Stromal cell of bone marrow (primary cell): ENCODE measurements at places on chromosomes 16 and 17.

DNA sequence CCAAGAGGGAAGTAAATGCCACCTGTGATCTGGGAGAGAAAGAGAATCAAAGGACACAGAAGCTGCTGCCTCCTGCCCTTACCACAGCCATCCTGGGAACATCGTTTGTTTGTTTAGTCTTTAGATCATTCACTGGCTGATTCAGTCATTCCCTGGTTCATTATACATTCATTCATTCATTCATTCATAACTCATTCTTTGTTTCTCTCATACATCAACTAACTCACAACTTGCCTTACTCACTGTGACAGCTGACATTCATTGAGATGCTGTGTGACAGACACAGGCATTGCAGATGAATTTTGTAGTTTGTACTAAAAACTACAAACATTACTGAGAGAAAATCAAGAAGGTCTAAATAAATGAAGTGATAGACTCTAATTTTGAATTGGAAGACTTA, 291.0 kb upstream of the TNRC6C start:
- DNase-seq, result no peak

- no peak for DNase-seq
Measured at GRCh38 chr17:66717641-66718058, 117.3 kb upstream of the CACNG5 start.

DNA sequence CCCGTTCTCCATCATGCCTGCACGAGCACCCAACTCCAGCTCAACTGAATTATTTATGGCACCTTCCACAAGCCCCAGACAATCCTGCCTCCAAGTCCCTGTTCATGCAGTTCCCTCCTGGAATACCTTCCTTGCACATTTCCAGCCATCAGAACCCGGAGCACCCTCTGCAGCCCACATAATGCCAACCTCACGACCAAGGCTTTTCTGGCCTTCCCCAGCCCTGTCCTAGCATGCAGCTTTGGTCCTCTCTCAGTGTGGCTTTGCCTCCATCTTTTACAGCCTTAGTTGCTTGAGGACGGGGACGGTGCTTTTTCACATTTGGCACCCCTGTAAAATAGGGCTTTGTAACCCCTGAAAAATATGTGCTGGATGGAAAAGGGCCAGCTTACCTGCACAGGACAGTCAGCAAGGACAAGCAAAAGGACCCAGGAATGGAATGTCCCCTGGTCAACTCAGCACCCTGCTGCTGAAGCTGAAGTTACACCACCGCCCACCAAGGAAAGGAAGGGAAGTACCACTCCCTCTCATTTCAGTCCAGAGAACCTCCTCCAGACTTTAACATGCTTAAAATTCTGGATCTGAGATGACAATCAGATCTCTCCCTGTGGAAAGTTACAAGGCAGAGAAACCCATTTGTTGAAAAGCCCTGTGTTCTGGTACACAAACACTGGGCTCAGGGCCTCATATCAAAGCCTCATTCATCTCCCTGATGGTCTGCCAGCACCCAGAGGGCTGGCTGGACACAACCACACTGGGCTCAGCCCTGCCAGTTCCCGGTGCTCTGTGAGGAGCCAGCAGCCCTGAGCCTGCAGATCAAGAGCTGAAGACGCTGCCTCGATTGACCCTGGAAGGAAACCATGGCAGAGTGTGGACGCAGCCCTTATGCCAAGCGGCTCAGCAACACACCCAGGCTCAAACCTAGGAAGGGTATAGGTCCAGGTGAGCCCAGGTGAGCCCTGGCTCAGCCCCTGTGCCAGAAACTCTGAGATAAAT, 2.9 kb downstream of the SLC39A11 start:
- no peak for DNase-seq

DNA sequence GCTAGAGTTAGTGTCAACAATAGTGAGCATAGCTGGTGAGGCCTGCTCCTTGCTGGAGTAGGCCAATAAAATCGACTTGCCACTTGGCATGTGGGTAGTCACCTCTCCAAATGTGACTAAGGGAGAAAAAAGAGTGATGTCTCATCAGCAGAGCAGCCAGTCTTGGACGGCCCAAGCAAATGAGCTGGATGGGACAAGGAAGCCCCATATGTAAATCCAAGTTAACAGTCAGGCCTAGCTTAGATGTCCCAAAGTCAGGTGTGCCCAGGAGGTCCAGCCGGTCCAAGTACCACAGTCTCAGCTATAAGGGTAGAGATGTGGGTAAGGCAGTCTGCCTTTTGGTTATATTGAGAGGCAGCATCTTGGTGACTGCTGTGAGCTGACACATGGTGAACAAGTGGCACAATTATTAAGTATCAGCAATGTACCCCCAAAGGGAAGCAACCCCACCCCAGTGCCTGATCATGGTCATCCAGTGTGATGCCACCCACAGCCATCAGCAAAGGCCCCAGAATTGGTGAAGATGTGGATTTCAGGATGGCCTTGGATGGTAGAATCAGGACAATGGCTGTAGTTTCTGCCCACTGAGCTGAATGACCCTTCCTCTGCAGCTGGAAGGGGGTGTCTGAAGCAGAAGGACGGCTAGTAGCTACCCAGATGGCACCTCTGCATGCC, 83.4 kb downstream of the TNFRSF13B start:
- no peak for DNase-seq

DNA sequence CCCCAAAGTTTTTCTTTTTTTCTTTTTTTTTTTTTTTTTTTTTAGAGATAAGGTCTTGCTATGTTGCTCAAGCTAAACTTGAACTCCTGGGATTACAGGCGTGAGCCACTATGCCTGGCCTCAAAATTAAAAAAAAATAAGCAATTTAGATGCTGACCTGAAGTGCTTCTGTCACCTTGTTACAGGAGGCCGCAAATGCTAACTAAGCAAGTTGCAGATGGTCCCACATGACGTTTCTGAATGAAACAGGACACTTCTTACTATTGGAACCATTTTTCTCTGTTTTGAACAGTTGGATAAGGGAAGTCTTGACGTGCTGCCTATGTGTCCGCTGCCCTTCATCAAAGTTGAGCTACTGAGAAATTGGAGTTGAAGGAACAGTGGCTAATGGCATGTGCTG, 8.8 kb downstream of the ANKRD40CL start:
- DNase-seq, result no peak

GRCh38 chr17:77959126-77959925, 823 bp downstream of the TNRC6C start:
- no peak for DNase-seq

GRCh38 chr17:7382901-7383300, 2.0 kb downstream of the TNK1 start:
- no peak for DNase-seq

DNA sequence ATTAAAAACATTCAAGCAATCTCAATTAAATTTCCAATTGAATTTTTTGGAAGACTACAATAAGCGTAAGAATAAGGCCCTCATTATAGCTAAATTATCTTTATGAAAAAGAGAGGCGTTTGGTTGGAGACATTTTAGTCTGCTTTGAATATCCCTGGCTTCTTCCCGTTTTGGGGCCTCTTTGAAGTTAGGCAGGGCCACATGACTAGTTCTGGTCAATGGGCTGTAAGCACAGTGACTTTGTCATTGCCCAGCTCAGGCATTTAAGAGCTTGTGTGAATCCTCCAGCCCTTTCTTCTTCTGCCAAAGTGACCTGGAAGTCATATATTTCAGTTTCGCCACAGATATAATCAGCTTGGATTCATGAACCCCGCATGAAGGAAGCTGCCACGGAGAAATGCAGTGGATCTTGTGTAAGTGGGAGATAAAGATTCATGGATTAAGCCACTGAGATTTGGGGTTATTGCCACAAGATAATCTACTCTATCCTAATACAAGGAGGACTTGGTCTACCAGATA, 21.7 kb upstream of the UBTF start:
- DNase-seq, result no peak

DNA sequence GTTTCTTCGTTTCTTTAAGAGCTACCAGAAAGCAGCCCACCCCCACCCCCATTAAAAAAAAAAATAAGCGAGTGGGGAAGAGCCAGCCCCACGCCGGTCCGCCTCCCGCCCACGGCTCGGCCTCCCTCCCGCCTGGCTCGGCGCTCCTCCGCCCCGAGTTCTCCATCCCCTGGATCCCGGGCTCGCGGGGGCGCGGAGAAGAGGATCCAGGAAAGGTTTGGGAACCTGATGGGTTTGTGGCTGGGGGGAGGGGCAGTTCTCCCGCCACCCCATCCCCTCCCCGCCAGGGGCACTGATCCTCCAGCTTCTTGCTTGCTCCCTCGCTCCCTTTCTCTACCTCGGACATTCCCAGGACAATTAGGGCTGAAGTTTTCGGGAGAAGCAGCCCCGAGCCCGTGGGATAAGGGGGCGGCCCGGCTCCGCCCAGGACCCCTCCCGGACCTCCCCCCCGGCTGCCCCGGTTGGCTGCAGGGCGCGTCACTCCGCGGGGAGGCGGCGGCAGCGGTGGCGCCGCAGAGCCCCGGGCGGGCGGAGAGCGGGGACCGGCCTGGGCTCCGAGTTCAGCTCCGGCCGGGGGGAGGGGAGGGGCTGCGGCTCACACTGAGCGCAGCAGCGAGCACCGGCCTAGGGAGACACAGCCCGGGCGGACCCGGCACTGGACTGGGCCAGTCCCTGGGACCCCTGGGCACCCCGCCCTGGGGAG, 1.0 kb upstream of the SALL1 start:
- no peak for DNase-seq

GRCh38 chr17:20022701-20023100, 13.5 kb downstream of the SPECC1 start:
- DNase-seq, result no peak

GRCh38 chr16:53756275-53756996, 52.5 kb downstream of the FTO start:
- DNase-seq, result no peak

GRCh38 chr17:45394564-45394912, 38.1 kb downstream of the ARHGAP27 start:
- no peak for DNase-seq

DNA sequence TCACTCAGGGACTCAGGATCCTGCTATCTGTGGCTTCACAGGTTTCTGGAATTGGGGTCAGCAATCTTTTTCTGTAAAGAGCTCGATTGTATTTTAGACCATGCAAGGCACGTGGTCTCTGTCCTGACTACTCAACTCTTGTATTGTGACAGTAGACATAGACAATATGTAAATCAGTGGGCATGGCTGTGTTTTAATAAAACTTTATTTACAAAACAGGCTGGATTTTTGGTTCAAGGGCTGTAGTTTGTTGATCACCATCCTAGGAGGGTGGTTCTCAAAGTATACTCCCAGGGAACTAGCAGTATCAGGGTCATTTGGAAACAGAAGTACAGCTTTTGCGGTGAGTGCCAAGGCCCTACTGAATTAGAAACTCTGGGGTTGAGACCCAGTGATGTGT, 108.2 kb upstream of the CRHR1 start:
- DNase-seq, result no peak

DNA sequence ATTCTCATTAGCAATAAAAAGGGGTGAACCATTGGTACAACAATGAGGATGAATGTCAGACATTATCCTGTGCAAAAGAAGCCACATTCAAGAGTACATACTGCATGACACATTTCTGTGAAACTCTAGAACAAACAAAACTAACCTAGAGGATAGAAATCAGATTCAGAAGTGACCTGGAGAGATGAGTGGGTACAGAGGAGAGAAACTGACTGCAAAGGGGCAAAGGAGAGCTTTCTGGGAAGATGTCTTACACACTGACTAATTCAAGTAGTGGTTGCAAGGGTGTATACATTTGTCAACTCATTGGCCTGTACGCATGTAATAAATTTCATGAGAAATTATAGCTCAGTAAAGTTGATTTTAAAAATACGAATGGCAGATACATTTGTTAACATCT, 115.6 kb downstream of the GAS7 start:
- no peak for DNase-seq

GRCh38 chr17:50311112-50311460, 34.8 kb upstream of the XYLT2 start:
- no peak for DNase-seq

- no peak for DNase-seq
Measured at GRCh38 chr16:72131036-72131435, 37.4 kb downstream of the DHX38 start.
